ENCODE measurements at places on chromosomes 11 and 22.
A peak's percentile ranks its signal among the peaks of the same experiment; 100 is the strongest.

- DNase-seq: no peak
Observed at GRCh38 chr11:16814410-16815046, 76.1 kb downstream of the C11orf58 start.

DNA sequence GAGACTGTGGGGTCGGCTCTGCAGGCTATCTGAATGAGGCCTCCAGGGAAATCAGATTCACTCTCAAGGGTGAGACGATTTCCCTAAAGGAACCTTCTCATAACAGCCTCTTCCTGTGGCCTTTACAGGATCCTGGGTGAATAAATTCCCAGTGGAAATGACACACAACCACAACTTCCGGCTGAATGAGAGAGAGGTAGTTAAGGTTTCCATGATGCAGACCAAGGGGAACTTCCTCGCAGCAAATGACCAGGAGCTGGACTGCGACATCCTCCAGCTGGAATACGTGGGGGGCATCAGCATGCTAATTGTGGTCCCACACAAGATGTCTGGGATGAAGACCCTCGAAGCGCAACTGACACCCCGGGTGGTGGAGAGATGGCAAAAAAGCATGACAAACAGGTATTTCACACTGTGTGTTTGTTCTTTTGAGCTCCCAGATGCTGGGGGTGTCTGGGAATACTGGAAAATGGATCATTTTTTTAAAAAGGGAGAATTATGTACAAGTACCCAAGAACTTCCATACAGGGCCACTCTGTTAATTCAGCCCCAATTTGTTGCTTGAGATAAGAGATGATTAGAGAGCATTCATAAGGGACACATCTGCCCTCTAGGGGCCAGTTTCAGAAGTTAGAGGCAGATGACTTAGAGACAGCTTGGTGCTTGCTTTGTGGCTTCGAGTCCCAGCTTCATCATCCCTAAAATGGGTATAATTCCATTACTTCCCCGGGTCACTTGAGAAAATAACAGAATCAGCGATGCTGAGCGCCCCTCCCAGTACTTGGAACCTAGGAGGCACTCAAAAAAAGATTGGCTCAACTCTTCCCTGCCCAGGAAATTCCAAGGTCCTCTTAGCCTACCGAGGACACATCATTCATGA lies 10.2 kb downstream of the SERPIND1 start:
- DNase-seq: peak; percentile 27

DNA sequence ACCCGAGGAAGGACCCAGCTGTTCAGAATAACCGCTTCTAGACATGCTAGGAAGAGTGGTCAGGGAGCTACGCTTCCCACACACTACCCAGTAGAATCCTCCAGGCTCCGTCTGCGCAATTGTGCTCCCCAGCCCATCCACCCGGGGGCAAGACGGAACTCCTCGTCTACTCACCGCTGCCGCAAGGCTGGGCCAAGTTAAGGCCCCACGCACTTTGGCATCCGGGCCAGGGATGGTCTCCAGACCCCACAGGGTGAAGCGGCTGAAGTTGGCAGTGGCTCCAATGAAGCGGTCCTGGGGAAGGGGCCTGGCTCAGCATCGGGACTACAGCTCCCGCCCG lies 757 bp downstream of the RNASEH2C start:
- DNase-seq: no peak

DNA sequence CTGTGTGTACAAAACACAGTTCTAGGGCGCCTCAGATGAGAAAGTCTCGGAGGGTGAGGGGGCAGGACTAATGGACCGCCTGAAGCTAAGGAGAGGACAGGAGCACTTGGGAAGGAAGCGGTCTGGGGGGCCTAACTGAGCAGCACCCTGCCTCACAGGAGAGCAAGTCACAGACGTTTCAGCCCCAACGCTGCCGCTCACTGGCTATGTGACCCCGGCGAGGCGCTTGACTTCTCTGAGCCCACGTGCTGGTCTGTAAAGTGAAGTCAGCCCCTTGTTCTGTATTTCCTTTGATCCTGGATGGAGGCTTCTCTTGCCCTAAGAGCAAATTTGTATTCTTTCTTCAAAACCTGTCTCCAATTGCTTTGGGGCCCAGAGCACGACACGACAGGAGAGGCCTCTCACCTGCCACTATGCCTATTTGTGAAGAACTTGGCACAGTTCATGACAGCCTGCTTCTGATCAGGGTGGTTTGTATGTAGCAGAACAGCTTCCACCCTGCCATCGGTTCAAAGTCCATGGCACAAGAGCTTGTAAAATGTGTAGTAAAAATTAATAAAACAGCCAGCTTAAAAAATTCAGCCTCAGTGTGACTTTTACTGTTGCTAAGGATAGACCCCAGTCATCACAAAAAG lies 59.1 kb downstream of the WNT11 start:
- no peak for DNase-seq
